CD4-positive, alpha-beta T cell treated with Interleukin-6 at 100 ng/mL for 8 hours (primary cell): ENCODE measurements at places on chromosomes 13 and 19.

DNA sequence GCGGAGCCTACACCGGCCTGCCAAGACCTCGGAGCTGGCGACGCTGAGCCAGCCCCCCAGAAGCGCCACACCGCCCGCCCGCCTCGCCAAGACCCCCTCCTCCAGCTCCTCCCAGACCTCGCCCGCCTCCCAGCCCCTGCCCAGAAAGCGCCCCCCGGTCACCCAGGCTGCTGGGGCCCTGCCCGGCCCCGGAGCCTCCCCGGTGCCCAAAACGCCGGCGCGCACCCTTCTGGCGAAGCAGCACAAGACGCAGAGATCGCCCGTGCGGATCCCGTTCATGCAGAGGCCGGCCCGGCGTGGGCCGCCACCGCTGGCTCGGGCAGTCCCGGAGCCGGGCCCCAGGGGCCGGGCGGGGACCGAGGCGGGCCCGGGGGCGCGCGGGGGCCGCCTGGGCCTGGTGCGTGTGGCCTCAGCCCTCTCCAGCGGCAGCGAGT is 10.2 kb downstream of the C19orf25 start:
- DNase-seq: no peak

DNA sequence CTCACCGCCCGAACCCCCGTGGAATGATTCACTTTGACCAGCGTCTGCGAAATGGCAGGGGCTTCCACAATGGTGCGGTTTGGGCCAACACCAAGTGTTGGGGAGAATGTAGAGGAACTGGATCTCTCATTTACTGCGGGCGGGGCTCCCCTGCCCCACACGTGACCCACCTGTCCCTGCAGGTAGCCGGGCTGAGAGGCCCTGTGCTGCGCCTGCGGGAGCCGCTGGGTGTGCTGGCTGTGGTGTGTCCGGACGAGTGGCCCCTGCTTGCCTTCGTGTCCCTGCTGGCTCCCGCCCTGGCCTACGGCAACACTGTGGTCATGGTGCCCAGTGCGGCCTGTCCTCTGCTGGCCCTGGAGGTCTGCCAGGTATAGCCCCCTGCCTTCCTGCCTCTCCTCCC is 5.8 kb upstream of the FLT3LG start:
- no peak for DNase-seq

DNA sequence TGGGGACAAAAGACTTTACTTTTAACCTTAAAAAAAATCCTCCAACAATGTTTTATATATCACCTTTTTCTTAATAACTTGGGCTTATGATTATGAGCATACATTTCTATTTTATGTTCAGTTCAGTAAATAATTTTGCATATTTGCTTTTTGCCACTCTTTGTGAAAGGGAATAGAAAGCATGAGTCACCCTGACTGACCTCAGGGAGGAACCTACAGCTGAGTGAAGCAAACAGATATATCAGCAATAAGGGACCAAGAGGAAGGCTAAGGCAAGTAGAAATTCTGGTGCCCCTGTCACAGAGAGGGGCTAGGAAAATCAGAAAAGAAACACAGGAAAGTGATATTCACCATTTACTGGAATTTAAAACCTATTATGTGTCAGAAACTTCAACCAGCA is 37.2 kb upstream of the SOHLH2 start:
- no peak for DNase-seq

GRCh38 chr19:19643158-19644053 is at the start of gene GMIP:
Gene GMIP, minus strand, starts transcription at chr19:19643657. Its CDS starts 128 bp downstream, at chr19:19643529.
- peak; percentile 88 for DNase-seq

- no peak for DNase-seq
Observed at GRCh38 chr13:40631605-40632004, 34.8 kb downstream of the FOXO1 start.

DNA sequence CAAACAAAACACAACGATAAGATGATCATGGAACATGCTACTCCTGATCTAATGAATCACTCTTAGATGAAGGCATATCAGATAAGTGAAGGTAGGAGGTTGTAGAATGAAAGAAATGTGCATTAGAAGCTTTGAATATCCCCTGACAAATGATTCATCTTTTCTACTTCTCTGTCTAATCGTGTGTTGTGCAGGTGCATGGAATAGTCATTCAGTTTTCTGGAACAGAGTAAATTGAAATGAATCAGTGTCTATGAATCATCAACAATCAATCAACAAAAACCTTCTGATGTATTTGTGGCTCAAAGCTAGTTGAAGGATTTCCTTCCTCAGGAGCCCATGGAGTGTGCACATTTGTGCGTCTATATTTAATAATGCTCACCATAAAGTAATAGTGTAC is 1290.4 kb upstream of the PCDH20 start:
- no peak for DNase-seq

GRCh38 chr13:21402586-21403307 is 56.4 kb downstream of the ZDHHC20 start:
- no peak for DNase-seq

DNA sequence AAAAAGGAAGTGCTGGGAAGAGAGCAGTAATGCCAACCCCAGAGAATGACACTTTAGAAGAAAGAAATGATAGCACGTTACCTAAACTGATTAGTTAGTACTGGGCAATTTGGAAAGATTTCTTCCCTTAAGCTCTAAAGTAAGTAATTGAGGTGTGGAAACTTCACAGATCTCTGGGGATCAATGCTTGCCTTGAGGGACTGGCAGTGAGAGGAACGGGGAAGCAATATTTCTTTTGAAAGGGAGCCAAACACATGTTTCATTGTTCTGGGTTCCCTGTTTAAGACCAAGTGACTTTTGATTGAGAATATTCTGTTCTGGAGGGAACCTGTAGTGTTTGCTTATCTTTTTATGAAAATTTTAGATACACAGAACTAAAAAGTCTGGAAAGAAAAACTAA is 190.5 kb downstream of the NDFIP2 start:
- no peak for DNase-seq

DNA sequence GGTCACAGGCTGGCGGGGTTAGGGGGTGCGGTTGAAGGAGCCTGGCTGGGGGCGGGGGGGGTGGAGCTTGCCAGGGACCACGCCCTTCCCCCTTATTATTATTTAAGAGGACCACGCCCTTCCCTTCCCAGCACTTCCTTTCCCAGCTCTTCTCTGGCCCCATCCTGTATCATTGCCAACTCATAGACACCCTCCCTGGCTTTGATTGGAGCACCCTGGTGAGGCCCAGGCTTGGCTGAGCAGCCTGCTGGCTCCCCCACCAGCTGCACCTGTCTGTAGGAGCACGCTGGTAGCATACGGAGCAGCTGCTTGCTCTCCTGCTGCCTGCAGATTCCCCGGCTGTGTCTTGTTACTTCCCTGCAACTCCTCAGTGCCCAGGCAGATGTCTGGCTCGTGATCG is 62.5 kb upstream of the PDX1 start:
- no peak for DNase-seq

DNA sequence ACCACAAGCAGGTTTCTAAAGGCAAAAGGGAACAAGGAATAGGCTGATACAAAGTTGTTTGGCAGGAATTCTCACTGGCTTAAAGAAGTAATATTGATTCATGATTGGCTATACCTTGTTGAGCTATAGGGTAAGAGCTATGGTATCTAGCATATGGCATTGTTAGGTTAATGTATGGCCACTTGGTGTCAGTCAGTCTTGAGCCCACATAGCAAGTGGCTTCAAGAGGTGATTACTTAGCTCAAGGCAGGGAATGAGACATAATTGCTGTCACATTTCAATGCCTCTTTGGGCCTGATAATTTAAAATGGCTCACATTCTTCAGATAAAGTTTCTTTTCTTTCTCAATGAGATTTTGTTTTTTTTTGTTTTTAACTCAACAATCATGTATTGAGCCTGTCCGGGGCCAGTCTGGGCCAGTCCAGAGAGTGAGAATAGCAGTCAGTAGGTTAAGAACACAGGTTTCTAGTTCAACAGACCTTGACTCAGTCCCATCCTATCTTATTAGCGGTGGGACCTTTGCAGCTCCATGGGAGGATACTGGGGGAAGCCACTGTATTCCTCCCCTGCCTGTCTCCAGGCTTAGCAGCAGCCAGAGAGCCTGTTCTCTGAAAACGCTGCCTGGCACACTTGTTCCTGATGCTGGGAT is 45.8 kb upstream of the RCBTB2 start:
- no peak for DNase-seq

DNA sequence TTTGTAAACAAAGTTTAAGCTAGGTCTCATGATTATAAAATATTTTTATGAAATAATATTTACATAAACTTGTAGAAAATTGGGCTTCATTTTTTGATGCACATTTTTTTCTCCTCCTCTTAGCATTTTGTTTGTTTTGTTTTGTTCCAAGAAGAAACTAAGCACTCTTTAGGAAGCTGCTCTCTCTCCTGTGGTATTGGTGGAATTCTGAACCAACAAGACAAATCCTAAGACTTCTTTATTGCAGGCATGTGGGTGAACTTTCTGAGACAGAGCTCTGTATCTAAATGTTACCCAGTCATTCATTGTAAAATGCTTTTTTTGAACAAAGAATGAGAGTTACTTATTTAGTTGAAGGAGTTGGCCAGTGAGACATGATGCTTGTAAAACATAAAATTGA is 39.3 kb downstream of the LMO7 start:
- no peak for DNase-seq

GRCh38 chr19:7921302-7921966 is 1.3 kb downstream of the SNAPC2 start:
- DNase-seq: no peak

DNA sequence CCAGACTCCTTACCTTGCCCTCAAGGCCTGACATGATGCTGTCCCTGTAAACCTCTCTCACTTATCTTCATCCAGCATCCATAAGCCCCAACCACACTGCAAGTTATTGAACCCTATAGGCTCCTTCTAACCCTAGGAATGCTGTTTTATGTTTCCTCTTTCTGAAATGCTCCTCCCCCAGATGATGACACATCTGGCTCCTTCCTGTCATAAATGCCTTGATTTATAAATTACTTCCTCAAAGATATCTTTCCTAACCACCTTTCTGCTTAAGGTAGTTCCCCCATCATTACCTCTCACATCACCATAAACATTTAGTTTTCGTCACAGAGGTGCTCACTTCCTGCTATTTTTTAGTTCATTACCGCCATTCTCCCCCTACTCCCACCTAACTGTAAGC is 12.3 kb downstream of the RUBCNL start:
- DNase-seq: no peak

- no peak for DNase-seq
Observed at GRCh38 chr13:112168761-112169160, 101.8 kb downstream of the SOX1 start.

DNA sequence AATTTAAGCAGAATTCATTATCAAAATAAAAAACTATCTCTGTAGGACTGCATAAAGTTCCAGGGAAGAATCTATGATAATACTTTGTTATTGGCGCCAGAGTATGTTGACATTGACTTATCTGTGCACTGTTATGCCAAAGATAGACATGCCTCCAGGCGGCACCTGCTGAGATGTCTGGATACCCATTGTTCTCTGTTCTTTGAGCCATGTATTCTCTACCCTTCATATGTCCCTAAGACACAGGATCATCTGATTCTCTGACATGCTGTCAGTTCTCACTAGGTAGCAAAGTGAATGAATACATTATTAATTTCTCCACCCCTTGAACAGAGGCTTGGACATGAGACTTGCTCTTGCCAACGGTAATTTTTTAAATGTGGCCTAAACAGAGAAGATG is 517.8 kb upstream of the SLITRK5 start:
- DNase-seq: no peak

DNA sequence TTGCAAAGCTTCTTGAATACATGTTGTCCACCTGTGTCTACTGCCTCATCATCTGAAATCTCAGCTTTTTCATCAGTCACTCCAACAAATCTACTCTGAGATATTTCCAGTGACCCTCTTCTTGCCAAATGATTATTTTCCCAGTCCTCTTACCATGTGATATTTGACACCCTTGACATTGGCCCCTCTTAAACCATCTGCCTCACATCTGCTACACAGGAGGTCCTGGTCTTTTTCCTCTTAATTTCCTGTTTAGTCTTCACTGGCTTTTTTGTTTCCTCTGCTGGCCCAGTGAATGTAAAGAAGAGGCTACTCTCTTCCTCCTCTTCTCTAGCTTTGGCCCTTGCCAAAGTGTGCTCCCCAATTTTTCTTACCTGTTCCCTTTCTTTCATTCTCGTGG is 218.7 kb downstream of the DNAJC15 start:
- DNase-seq: no peak

- DNase-seq: peak; percentile 84
Observed at GRCh38 chr19:8569066-8569771, 8.0 kb downstream of the MYO1F start.

DNA sequence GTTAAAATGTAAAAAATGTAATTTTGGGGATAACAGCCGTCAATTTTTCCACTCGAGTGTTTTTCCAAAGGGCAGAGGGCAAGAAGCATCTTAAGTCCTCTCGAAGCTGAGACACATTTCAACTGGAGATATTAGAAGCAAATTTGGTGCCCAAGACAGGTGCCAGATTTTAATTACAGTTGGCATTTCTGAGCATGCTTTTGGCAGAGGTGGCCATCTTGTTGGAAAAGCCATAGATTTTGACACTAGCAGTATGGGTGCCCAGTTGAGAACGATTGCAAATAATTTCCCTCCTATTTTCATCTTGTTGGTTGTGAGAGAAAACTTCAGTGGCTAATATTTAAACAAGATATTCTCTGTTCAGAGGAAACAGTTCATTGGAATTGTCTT is 146.3 kb downstream of the TM9SF2 start:
- DNase-seq: no peak

- no peak for DNase-seq
Observed at GRCh38 chr13:113360446-113360845, 3.5 kb downstream of the GRTP1 start.

DNA sequence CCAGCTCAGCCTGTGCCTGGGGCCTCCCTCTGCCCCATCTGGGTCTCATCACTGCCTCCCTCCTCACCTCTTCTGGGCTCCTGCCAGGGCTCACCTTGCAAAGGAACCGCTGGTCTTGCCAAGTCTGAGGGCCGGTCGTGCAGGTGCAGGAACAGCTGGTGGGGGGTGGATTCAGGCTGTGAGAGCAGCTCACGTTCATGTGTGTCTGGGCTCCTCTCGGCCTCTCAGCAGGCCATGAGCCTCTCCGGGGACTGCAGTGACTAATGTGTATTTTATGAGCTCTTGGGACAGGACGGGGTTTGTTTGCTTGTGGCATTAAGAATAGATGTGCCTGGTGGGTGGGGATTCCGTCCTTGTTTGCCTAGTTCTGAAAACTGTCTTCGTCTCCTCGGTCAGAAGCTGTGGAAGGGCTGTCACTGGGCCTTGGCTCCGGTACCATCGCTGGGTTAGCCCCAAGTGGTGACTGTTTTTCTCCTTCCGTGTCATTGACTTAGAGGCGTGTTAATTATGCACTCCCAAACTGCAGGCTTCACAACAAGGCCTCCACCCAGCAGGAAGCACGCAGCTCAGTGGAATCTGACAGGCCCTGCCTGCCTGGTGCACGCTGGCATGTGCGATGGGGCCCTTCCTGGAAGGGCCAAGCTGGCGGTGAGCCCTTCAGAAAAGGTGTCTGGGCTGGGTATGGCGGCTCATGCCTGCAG is 77.6 kb downstream of the KDM4B start:
- no peak for DNase-seq

DNA sequence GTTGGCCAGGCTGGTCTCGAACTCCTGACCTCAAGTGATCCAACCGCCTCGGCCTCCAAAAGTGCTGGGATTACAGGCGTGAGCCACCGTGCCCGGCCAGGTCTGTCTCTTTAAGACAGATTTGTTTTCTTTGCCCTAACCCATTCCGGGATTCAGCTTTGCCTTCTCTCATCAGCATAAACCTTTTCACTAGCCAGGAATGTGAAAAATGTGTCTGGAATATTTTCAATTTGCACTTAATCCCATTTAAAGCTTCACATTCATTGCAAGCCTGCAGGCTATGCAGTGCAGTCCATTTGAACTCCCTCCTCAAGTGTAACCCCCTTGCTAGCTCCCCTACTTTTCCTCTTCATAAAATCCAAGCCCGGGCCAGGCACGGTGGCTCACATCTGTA is 880 bp upstream of the TMEM160 start:
- DNase-seq: no peak
